Hematopoietic multipotent progenitor cell treated with erythropoietin and hydrocortisone succinate and interleukin-3 and kit ligand, for 6 days (in vitro differentiated cells): ENCODE measurements at places on chromosomes 4 and X.

DNA sequence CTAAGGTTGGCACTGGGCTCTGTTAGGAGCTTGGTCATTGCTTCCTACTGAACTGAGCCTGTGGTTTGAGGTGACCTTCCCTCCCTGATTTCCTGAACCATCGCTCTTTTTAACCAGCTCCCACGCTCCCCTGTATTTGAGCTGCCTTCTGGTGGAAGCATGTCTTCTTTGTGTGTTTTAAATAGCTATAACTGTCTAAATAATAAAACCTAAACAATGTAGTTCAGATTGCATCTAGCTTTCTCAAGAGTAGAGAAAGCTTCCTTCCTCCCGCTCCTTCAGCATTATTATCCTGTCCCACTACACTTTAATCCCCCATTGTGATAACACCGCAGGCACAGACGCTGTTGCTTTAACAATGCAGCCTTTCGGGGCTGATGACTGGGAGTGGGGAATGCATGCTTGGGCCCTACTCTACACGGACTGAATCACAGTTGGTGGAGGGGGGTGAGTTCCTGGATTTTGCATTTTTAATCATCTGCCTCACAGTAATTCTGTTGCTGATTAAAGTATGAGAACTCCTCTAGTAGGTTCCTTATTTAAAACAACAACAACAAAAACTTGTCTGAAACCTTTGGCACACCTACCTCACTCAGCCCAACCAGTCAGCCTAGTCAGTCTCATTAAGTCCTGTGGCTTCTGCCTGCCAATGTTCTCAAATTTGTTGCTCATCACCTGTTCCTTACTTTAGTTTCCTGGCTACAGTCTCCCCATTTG, 6.6 kb downstream of the SMS start:
- no peak for DNase-seq

- no peak for DNase-seq
Measured at GRCh38 chrX:46722742-46723568, 36.0 kb downstream of the SLC9A7 start.

GRCh38 chr4:6529021-6529420, 46.0 kb upstream of the MAN2B2 start:
- no peak for DNase-seq

DNA sequence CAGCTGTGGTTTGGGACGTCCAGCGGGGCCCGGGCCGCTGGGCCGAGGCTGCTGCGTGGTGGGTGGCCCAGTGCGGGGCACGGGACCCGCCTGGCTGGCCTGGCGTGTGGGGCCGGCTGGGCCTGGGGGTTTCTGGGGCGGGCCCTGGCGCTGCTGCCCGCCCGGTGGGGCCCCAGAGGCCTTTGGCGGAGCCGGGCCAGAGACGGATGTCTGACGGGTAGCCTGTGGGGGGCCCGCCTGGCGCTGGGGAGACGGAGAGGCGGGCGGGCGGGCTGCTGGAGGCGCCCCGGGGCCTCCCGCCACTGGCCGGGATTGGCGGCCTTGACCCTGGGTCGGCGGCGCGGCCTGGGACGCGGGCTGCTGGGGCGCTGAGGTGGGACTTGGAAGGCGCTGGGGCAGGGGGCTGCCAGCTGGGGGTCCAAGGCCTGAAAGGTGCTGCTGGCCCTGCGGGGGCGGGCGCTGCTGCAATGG, 8.1 kb upstream of the TIMP1 start:
- DNase-seq = no peak

DNA sequence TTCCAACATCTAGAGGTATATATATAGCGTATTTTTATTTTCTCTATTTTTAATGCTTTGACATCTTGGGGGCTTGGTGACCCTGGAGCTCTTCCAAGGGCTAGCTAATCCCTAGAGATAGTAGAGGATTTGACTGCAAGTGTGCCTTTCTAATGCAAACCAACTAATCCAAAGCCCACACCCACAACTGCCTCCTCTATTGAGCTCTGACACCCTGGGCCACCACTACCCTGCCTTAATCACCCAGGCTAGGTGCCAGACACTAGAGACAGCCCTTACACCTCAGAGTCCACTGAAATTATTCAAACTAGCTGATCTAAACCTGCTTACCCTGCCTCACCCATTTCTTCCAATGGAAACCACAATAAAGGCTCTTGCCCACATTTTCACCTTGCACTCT, 69.6 kb upstream of the ATXN3L start:
- no peak for DNase-seq

GRCh38 chrX:39820938-39821708, 276.6 kb downstream of the BCOR start:
- DNase-seq = peak; percentile 15

- DNase-seq = no peak
Measured at GRCh38 chr4:10347815-10348214, 109.4 kb downstream of the ZNF518B start.

- no peak for DNase-seq
Measured at GRCh38 chrX:54496936-54497335, 902 bp upstream of the FGD1 start.

DNA sequence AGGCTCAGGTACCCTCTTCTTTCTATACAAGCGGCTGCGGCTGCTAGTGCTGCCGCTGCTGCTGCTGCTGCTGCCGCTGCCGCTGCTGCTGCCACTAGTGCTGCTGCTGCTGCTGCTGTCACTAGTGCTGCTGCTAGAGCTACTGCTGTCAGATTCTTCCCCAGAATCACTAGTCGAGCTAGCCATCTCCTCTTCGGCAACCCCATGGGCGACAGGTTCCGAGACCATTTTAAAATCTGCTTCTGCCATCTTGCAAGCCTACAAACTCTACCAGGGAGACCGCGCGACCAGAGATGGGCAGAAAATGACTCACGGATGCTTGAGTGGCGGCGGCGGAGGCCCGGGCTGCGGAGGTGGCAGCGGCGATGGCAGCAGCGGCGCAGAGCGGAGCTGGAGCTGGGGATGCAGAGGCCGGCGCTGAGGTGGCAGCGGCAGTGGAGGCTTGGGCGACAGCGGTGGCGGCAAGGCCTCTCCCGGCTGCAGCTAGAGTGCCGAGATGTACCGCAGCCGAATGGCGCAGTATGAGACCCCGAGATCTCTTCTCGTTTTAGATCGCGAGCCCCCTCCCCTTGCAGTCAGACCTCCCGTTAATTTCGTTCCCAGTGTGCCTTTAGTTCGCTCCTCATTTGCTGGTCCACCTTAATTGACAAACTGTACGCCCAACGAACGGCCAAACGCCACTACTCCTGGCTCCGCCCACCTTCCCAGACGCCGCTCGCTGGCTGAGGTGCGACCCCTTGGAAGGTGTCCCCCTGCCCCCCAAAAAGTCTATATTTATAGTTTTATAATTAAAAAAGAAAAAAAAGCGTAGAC, at the start of gene NAP1L3:
Gene NAP1L3 (minus strand): TSS at position 523 of the 813 bp plus-strand sequence. CDS start 274 bp downstream, at position 249.
- DNase-seq = peak; percentile 61

DNA sequence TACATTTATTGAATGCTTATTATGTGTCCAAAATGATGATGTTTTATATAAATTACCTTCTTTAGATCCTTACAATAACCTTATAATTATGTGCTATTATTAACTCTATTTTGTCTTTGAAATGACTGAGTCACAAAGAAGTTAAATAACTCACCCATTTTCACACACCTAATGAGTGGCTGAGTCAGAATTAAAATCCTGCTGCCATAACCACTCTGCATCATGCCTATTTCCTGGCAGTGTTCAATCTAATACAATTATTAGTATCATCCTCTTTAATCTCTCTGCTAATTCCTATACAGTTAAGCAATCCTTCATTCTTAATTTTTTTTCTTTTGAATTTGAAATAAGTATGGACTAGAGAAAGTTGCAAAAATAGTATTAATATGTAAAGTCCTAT, 342.9 kb downstream of the CFAP299 start:
- no peak for DNase-seq

DNA sequence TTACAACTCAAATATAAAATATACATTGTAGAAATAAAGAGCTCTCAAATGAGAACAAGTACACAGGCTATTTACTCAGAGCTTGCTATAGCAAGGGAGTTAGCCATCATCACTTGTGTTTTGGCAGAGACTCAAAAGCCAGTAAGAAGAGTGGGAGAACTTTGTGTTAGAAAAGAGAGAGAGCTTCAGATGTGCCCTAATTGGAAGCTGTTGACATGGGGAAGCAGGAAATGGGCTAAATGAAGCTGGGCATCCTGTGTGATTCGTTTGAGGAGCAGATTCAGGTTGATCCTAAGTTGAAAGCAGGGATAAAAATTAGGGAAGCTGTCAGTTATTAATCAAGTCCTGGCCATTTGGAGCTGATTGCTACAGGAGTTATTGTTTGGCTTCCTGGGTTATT, 207.4 kb upstream of the MAOA start:
- DNase-seq = no peak

DNA sequence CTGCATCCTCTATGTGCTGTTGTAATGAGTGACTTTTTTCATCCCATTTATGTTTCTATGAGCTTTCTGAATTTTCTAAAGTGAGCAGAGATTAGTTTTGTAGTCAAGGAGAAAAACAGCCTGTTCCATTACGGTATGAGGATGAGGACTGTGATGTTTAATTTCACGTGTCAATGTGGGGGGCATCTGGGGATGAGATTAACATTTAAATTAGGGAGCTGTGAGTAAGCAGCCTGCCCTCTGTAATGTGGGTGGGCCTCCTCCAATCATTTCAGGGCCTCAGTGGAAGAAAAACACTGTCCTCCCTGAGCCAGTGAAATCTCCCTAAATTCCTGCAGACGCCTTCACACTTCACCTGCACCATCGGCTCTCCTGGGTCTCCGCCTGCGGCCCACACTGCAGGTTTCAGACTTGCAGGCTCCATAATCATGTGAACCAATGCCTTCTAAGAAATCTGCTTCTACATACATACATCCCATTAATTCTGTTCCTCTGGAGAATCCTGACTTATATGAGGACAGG, 121.7 kb downstream of the AFAP1 start:
- DNase-seq = no peak

GRCh38 chr4:117771647-117772337, 262.5 kb upstream of the NDST3 start:
- no peak for DNase-seq

DNA sequence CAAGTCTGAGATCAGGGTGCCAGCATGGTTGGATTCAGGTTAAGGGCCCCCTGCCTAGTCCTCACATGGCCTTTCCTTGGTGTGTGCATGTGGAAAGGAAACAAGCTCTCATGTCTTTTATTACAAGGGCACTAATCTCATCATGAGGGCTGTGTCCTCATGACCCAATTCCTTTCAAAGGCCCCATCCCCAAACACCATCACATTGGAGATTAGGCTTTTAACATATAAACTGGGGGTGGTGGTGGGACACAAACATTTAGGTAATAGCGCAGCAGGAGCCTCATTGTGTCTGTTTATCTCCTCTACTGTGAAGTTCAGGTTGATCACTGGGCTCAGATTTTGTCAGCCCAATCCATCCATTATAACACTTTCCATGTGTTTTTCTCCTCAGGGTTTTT, 41.0 kb downstream of the BEX3 start:
- DNase-seq = no peak

GRCh38 chrX:12981880-12982279, 7.0 kb downstream of the TMSB4X start:
- peak; percentile 71 for DNase-seq

GRCh38 chr4:187109636-187110035, 386.0 kb upstream of the FAT1 start:
- no peak for DNase-seq

DNA sequence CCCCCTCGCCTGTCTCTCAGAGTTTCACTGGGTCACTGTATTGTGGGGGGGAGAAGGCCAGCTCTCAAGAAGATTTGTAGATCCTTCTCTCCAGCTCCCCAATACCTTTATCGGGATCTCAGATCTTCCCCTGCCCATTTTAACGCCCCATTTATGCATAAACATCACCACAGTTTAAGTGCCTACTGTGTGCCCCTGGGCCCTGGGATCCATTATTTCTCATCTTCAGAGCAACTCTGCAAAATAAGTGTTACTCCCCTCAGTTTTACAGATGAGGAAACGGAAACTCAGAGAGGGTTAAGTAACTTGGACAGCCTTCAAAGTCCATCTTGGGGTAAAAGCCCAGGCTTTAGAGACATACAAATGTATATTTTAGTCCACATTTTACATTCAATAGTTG, 421 bp upstream of the IGSF1 start:
- no peak for DNase-seq

GRCh38 chr4:40559585-40560465, 69.8 kb downstream of the RBM47 start:
- no peak for DNase-seq

- no peak for DNase-seq
Measured at GRCh38 chr4:3706565-3707422, 59.4 kb upstream of the ADRA2C start.

GRCh38 chr4:122758033-122758432, 25.5 kb downstream of the BBS12 start:
- DNase-seq = peak; percentile 78

DNA sequence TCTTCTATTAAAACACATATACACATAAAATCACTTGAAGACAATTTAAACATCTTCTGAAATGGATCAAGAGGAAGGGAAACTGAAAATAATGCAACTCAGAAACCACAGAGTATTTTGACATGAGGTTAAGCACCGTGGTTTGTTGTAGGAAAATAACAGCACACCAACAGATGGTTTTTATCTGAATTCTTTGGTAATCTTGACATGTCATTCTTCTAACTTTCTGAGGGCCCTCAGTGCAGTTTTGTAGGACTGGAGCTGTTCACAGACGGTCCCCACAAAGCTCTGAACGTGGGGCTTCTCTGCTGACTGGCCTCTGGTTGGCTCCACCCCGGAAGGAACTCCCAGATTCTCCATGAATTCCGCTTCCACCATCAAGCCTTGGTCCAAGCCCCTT, 16.0 kb upstream of the TLR8 start:
- DNase-seq = peak; percentile 36

DNA sequence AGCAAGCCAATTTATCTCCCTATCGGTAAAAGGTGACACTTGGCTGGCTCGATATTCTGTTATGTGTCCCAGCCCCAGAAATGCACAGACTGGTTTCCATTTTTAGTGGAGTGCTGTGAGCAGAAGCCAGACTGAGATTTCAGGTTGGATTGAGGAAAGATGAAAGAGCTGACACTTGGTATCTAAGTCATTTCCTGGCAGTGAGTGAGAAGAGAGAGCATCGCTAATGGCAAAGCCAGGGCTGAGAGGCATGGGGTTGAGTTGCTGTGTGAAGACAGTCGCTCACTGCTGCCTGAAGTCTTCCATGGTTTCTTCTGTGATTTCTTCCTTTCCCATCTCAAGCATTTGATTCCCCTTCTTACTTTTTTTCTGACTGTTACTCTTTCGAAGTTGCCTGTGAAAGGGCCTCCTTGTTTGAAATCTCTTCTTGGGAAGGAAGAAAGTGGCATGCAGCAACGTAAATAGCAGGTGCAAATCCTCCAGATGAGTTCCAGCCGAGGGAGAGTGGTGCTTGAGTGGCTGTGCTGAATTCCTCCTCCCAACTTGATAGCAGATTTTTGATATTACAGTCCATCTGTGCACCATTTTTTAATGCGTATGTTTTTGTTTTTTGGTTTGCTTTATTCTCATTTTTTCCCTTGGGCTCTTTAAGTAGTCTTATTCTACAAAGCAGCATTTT, 109.2 kb upstream of the LIMCH1 start:
- no peak for DNase-seq

GRCh38 chr4:185534866-185535611, at the start of gene PDLIM3:
Gene PDLIM3 (minus strand): TSS chr4:185535507. CDS start chr4:185535434, 73 bp downstream.
- DNase-seq = no peak

GRCh38 chr4:94757192-94758140, at the start of gene BMPR1B:
Gene BMPR1B (plus strand): TSS chr4:94757955. CDS start chr4:95104425, 346,470 bp downstream.
- DNase-seq = peak; percentile 7

- DNase-seq = no peak
Measured at GRCh38 chrX:30483996-30484395, 93.6 kb downstream of the TASL start.

GRCh38 chr4:1412376-1413203, 6.3 kb upstream of the NKX1-1 start:
- no peak for DNase-seq
